ENCODE measurements at places on chromosomes 7 and 10.

DNA sequence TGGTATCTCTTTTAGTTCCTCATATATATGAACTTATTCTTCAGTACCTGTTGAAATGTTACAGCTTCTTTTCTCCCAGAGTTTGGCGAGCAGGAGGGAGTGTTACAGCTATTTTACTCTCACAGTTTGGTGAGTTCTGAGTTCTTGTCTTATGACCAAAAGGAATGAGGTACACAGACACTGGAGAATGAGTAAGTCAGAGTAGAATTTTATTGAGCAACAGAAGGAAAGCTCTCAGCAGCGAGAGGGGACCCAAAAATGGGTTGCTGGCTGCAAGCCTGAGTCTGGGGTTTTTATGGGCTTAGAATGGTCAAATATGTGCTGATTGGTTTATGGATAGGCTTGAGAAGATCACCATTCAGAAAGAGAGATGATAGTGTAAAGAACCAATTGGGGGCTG, 175.2 kb downstream of the CDK14 start:
- DNase-seq = no peak

- peak; percentile 24 for DNase-seq
Measured at GRCh38 chr10:484925-485661, 204.4 kb downstream of the DIP2C start.

DNA sequence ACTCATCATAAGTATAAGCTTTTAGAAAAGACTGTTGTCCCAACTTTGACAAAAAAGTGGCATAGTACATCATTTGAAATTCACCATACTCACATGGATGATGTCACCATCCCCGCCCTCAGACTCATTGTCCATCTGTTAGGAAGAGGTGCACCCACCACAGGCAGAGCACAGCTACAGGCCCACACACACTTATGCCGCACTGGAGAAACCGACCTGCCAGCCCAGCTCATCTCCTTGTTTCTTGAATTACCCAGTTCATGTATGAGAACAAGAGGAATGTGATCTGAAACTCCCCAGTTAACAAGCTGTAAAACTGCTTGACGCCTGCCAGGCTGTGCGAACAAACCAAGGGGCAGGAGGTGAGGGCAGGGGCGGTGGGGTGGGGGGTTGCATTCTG, 312.0 kb downstream of the DPP6 start:
- DNase-seq = no peak

GRCh38 chr10:53005612-53006345, 233.2 kb upstream of the MBL2 start:
- no peak for DNase-seq

DNA sequence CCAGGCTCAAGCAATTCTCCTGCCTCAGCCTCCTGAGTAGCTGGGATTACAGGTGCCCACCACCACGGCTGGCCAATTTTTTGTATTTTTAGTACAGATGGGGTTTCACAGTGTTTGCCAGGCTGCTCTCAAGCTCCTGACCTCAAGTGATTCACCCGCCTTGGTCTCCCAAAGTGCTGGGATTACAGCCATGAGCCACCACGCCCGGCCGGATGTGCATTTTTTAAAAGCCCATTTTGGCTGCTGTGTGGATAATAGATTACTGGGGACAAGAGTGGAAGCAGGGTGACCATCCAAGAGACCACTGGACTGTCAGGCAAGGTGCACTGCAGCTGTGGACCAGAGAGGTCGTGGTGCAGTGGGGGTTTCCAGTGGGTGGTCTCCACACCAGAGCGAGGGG, 21.4 kb downstream of the HKDC1 start:
- DNase-seq = no peak

- peak; percentile 48 for DNase-seq
Measured at GRCh38 chr10:80530251-80530650, 7.5 kb upstream of the SH2D4B start.

- no peak for DNase-seq
Measured at GRCh38 chr10:53601260-53601875, 828.8 kb upstream of the MBL2 start.

DNA sequence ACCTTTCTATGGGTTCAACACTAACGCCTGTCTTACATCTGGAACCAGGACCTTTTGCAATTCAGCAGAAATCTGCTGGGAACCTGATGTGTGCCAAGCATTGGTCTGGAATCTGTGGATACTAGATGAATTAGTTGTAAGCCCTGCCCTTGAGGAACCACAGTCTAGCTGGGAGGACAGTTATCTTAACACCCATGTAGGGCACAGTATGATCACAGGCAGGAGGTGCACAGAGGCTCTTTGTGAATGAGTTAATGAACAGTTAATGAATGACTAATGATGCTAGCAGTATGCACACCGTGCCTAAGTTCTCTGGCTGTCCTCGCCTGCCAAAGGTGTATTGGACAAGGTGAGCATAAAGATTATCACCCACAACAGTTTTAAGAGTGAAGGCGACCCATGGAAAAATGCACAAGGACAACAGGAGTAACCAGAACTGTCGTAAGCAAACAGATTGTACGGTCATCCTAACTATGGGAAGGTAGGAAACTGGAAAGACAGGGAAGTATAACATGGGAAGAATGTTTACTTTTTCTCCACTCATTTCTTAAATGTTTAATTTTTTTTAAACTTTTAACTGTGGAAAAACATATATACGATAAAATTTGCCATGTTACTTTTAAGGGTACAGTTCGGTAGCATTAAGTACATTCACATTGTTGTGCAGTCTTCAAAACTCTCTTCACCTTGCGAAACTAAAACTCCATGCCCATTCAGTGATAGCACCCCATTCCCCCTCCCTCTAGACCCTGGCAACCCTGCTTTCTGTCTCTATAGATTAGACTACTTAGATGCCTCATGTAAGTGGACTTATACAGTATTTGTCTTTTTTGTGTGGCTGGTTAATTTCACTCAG, 139.9 kb downstream of the CXCL12 start:
- DNase-seq = no peak

DNA sequence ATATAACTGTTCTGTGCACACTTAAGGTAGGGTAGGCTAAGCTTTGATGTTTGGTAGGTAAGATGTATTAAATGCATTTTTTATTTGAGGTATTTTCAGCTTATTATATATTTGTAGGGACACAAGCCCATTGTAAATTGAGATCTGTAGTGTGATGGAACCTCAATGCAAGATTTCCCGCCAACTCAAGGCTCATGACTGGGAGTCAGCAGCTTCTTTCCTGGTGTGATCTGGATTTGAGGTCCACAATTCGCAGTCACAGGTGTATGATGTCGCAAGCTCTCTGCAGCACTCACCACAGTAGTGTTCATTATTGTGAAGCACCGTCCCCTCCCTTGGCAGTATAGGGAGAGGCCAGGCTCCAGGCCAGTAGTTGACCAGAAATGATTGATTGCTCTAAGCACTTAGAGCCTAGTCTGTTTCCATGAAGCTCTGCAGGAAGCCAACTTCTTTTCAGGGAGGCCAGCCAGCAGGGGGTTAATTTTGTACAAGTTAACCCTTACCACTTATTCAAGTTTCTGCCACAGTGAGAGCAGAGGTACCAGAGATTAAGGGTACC, 54.9 kb downstream of the SEM1 start:
- DNase-seq = no peak

- DNase-seq = no peak
Measured at GRCh38 chr7:64654796-64655548, 11.0 kb upstream of the ZNF107 start.

- DNase-seq = no peak
Measured at GRCh38 chr10:86283466-86284287, 82.9 kb downstream of the GRID1 start.

- no peak for DNase-seq
Measured at GRCh38 chr7:3294432-3295100, 6.5 kb upstream of the SDK1 start.

DNA sequence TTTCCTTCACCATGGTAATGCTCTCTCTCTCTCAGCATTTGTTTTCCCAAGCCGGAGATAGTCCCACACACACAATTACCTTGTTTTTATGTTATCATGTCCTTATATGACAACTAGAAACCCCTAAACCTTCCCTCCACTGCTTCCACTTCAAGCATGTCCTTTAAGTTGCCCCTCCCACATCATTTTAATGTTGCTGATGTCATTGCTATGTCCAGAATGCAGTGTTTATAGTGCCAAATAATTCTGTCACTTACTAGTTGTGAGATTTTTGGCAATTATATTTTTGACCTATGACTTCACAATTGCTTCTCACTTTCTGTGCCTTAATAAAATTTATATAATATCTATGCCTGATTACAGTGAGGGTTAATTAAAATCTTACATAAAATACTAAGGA, 645.9 kb downstream of the XPNPEP1 start:
- DNase-seq = no peak

DNA sequence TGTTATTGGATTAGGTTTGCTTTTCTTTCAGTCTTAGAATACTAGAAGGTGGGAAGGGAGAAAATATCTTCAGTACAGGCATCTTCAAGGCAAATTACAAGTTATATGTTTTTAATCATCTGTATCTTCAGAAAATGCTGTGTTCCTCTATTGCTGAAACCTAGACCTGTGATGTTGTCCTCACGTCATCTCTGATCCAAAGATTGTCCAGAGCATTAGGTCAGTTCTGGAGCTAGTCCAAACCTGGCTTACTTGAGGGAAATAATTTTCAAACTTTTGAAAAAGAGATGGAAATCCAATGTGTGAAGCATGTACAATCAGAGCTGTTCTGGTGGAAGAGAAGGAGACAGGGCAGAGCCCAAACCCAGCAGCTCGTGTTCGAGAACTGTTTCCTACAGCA, 217.3 kb downstream of the ZEB1 start:
- no peak for DNase-seq

GRCh38 chr7:40447345-40447744, 312.5 kb downstream of the SUGCT start:
- DNase-seq = no peak

DNA sequence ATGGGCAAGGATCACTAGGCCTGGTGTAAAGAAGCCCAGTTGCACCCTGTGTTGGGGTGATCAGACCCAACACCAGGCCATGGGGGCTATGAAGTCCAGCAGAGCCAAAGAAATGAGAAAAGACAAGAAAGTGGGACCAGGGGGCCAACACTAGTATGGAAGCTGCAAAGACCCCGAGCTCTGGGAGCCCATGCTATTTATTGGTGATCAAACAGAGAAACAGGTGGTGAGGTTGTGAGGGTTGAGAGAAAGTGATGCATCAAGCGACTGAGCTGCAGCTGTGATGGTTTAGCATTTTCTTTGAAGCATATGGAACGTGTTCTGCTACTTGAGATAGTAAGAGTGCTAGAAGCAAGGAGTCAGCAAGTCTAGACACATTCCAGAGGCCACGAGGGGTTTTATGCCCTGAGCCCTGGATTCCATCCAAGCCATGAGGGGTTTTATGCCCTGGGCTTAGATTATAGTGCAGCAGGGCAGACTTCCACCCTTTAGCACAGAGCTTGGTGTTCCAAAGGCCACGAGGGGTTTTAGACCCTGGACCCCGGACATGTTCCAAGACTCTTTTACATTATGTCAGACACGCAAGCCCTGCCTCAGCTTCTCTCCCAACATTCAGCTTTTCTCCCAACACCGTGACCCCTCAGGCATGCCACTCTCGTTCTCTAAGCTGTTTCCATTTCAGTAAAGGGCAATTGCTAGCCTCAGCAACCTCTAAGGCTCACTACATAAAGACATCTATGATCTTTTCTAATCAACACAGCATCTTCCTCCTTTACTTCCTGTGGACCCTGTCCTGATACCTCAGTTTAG, 43.1 kb upstream of the GPAM start:
- no peak for DNase-seq

- peak; percentile 51 for DNase-seq
Measured at GRCh38 chr10:71964743-71965515, 734 bp downstream of the CHST3 start.

GRCh38 chr10:4809156-4809555, 16.9 kb upstream of the AKR1E2 start:
- no peak for DNase-seq

GRCh38 chr10:13978533-13979115, 352.1 kb downstream of the FRMD4A start:
- DNase-seq = no peak

- no peak for DNase-seq
Measured at GRCh38 chr7:18570441-18570840, 74.9 kb downstream of the HDAC9 start.

DNA sequence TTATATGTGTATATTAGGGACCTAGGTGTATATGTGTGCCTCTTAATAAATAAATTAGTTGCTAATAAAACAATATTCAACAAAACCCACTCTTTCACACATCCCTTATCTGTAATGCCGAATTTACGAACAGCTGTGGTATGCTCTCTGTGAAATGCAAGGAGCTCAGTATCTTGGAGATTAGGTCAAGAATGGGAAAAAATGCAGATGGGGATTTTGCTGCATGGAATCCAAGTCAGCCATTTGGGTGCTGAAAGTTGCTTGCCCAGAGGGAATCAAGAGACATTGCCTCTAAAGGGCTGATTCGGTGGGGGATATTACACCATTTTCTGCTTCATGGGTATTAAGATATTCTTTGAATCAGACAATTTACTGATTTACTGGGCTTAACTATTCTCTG, 93.5 kb downstream of the CREB5 start:
- DNase-seq = no peak

DNA sequence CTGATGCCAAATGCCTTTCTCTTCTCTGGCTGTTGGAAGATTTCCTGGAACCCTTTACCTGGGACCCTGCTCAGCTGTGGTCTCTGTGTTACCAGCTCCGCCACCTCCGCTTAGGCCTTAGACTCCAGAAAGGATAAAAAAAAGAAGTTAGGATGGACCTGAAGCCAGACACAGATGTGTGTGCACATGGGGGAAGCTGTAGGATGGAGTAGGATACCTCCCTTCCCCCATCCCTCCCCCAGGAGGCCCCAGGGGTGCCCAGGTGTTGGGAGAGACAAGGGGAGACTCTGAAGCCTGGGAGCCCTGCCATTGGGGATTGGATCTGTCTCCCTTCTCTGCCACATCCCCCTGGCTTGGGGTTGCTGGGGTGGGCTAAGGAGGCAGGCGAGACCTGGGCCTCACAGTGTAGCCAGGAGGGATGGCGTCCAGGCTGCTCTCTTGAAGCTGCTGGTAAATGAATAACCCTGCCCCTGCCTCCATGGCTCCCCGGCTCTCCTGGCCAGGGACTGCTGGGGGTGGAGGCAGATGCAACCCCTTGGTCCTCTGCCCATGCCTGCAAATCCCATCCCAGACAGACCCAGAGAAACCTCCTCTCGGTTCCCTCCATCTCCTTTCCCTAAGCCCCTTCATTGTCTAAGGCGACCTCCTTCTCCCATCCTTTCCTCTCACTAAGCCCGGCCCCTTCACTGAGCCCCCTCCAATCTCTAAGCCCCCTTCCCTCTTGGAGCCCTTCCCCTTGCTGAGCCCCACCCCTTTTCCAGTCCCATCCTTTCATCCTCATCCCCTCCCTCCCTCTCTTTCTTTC, 8.0 kb downstream of the CLDN3 start:
- no peak for DNase-seq

GRCh38 chr10:79380946-79381721, 33.9 kb downstream of the PPIF start:
- DNase-seq = no peak

Measured in activated CD8-positive, alpha-beta memory T cell treated with anti-CD3 and anti-CD28 coated beads, Interleukin-2, amount 50 U/mL, for 4 hours (primary cell).